Kidney epithelial cell (primary cell): ENCODE measurements at places on chromosomes 3 and 15.

DNA sequence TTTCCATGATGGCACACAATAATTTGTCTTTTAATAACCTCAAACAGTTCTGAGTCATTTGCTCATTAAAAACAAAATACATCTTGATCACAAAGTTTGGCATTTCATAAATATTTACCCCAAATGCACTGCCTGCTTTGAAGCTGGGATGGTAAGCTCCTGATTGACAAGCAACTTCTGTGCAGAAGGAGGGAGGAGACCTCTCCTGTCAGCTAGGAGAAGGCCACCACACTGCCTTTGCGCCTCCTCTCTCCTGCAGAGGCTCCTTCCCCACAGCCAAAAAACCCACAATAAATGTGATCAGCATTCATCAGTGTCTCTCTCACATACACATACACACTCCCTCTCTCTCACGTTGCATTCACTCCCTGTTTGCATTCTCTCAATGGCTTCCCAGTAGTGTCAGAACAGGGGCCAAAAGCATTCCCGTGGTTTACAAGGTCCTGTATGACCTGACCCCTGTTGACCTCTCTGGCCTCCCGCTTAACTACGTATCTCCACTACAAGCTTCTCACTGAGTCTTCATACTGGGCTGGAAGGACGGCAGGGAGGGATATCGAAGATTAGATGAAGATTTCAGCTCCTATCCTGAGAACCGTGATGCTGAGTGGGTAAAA, 216.4 kb downstream of the FOXP1 start:
- DNase-seq = no peak

DNA sequence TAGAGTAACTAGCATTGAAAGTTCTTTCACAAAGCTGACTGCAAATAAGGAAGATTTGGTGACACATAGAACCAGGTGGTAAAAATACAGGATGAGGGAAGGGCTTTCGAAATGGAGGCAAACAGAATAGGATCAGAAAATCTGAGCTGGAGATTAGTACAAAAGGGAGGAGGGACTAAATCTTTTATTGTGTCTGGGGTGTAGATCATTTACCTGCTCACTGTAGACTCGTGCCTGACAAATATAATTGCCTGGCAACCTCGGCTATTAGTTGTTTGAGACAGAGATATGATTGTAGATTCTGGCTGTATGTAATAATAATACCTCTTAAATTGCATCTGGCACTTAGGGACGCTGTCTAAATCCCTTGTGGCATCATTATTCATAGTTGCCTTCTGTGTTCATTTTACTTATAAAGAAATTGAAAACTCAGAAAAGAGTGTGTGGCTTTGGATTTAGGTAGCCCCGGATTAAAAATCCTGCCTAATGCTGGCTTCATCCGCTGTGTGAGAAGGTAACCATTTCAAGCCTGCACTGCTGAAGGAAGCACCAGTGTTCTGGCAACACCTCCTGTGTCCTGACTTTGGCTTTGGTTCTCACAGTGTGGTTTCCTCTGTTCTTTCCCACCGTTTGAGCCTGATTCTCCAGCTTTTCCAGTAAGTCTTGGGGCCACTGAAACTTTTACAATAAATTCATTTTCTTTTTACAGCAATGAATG, 25.0 kb upstream of the GPR160 start:
- no peak for DNase-seq

DNA sequence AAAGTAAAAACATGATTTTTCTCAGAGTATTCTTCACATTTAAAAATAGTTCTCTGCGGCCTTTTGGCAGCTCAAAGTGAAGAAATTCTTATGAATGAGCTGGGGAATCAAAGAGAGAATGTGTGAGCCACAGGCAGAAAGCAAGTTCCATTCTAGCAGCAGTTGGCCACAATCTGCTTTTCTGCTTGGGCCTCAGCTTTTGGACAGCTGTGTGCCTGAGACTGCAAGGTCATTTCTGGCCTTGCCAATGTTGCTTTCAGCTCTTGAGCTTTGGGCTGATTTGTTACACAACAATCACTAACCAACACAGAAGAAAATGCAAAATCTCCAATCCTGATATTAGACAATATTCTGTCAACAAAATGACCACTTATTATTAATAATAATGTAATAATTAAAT, 14.4 kb upstream of the TM4SF4 start:
- no peak for DNase-seq

DNA sequence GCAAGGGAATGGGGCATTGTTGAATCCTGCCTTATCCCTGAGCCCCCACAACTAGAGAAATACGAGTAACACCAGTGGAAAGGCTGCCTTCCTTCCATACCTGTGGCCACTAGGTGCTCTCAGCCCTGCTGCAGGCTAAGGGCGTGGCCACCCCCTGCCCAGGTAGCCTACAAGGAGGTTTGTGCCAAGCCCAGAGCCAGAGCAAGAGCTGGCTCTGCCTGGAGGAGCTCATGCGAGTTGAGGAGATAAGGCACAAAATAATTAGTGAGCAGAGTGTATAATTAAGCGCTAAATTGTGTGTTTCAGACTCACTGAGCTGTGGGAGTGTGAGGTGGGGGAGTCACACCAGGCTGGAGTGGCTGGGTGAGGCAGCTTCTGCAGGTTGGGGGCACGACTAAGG, 49.2 kb downstream of the TPRA1 start:
- DNase-seq = no peak

DNA sequence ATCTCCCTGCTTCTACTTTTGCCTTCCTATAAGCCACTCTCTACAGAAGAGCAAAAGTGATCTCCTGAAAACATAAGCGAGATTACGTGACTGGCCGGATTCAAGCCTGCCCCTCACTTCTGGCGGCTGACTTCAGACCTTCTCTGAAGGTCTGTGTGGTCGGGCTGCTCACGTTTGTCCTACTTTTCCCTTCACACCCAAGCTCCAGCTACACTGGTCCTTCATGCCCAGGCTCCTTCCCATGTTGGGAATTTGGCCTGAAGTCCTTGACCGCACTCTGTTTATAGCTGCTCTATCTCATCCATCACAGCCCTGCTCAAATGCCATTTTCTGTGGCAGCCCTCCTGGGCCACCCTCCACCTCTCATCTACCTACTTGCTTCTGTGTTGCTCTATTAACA, 6.7 kb upstream of the PLA2G4E start:
- no peak for DNase-seq

- no peak for DNase-seq
These were observed 2.5 kb downstream of the EEFSEC start for GRCh38 chr3:128155616-128156360.
